ENCODE measurements at places on chromosomes 3 and 15.

DNA sequence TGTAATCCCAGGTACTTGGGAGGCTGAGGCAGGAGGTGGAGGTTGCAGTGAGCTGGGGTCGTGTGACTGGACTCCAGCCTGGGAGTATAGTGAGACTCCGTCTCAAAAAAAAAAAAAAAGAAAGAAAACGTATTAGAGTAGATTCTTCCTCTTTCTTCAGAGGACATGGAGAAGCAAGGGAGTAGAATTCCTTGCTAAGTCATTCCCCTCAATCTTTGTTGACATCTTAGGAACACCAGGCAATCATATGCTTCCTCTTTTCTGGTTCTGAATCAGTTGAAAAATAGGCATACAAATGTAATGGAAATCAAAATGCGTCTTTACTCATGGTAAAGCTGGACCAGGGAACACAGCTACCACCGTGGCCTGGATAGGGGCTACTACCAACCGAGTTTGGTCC, 38.3 kb upstream of the ATOSA start:
- DNase-seq: no peak

DNA sequence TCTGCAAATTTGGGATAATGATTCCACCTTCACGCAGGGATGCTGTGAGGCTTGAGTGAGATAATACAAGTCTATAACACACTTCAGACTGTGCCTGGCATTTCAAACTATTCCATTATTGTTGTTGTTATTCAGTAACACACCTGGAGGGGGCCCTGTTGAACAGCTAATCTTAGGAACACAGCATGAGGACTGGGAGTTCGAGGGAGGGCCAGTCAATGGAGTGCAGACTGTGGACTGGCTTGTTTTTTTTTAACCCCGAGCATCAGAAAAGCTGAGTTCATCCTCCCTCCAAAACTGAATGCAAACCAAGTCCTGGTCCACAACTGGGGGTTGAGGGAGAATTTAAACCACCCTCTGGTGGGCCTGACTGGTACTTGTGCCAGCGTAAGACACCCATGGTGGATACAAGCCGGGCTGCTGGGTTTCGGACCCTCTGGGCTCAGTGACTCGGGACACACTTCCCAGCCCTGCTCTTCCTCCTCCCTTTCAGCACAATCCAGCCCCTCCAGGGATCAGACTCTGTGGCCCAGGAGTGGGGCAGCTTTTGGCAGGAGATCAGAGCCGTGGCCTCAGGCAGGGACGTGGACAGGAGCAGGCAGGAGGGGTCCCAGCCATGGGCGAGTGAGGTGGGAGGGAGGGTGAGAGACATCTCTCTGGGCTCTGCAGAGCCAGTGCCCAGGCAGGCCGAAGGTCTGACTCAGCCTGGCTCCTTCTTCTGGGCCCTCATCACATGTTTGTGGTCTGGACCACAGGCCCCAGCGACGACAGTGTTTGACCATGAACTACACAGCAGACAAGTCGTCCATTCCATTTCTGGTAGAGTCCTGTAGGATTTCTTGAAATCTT, 36.3 kb upstream of the MEX3B start:
- DNase-seq: no peak

- no peak for DNase-seq
Measured at GRCh38 chr15:68177742-68178141, 27.4 kb downstream of the CALML4 start.

DNA sequence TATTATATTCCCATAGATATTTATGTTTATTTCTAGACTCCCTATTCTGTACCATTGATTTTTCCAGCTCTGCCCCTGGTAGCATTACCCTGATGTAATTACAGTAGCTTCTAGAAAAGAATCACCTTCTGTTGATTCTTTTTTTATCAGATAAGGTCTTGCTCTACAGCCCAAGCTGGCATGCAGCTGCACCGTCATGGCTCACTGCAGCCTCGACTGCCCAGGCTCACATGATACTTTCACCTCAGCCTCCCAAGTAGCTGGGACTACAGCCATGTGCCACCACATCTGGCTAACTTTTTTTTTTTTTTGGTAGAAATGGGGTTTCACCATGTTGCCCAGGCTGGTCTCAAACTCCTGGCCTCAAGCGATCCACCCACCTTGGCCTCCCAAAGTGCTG, 41.8 kb downstream of the SLC24A1 start:
- DNase-seq: no peak

- no peak for DNase-seq
Measured at GRCh38 chr15:31049682-31050615, 51.6 kb downstream of the TRPM1 start.

GRCh38 chr3:9074079-9074478, 110.8 kb upstream of the RAD18 start:
- DNase-seq: no peak

DNA sequence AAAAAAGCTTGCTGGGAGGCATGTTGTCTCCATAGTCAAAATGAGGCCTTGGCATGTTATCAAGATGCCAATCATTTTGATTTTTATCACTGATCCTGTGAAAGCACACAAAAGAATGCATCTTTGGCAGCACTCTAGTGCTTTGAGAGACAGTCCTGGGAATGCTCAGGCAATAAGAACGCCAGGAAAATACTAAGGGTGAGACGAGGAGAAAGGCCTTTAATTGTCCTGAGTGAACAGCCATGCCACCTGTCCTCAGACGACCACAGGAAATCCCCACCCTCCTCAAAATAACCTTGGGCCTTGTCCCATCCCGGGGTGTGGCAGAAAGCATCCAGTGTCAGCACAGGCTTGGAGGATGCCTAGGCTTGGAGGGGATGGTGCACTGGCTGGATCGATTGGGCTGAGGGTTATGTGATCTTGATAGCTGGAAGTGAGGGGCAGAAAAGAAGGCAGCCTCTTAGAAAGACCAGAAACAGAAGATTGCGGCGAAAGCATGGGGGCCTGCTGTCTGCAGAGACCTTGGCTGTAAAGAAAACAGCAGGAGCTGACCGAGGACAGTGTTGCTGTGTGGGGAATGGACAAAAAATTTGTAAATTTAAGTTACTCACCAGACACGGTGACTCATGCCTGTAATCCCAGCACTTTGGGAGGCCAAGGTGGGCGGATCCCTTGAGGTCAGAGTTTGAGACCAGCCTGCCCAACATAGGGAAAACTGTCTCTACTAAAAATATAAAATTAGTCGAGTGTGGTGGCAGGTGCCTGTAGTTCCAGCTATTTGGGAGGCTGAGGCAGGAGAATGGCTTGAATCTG, 7.3 kb downstream of the TMEM158 start:
- no peak for DNase-seq

DNA sequence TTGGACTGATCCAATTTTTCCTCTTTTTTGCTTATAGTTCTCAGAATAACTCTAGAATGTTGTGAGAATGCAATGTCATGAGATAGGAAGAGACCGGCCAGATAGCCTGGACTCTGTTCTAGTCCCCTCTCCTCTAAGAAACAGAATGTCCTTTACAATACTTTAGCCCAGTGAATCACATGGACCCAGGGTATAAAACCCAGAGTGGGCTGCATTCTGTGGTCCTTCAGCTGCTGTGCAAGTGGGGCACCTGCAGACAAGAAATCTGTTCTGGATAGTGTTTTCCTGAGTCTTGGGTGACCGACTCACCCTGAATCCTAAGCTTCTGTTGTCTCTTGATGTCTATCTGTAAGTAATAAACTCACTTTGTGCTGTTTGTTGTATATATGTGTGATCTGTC, 368.6 kb upstream of the DPH6 start:
- DNase-seq: no peak

GRCh38 chr3:32257641-32258438, 19.4 kb downstream of the CMTM8 start:
- no peak for DNase-seq

- no peak for DNase-seq
Measured at GRCh38 chr15:50168783-50169411, 13.1 kb upstream of the SLC27A2 start.

DNA sequence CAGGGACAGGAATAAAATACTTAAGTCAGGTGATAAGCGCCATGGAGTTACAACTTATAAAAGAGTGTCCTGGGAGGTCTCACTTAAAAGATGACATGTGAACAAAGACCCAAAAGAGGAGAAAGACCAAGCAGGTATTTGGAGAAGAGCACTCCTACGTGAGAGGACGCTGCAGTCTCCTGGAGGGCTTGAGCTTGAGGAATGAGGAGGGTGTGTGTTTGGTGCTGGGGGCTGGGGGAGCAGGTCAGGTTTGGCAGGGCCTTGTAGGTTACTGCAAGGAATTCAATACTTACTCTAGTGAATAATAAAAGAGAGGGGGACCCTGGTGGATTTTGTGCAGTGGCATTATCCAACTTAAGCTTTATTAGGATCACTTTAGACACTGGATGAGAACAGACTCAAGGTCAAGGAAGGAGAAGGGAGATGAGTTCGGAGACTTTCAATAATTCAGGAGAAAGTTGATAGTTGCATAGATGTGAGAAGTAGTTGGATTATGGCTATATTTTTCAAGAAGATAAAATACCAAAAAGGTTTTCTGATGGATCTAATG, 32.4 kb downstream of the TNIK start:
- no peak for DNase-seq

DNA sequence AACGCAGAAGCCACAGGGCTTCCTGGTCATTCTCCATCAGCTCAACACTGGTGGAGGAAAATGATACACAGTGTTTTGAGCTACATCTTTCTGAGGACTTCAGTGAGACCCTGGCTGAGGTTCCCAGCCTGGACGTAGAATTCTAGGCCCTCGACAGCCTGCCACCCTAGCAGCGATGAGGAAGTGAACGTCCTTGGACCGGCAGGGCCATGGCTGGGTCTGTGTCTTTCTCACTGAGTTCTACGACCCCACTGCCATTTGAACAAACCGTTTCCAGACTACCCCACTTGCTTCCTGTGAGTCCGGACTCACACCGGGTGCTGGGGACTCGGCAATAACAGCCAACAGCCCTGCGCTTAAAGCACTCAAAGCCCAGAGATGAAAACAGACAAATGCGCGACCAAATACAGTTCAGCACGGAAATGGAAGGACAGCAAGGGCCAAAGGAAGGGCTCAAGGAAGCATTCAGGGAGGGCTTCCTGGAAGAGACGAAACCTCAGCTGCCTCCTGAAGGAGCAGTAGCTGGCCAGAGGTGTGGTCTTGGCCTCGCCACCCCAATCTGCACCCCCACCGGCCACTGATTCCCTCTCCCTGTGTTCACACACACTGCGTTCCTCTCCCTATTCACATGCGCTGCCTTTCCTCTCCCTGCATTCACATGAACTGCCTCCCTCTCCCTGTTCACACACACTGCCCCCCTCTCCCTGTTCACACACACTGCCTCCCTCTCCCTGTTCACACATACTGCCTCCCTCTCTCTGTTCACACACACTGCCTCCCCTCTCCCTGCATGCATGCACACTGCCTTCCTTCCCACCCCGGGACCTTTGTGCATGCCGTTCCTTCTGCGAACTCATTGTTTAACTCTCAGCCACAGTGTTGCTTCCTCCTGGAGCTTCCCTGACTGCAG, 136.3 kb upstream of the PRR20G start:
- no peak for DNase-seq

DNA sequence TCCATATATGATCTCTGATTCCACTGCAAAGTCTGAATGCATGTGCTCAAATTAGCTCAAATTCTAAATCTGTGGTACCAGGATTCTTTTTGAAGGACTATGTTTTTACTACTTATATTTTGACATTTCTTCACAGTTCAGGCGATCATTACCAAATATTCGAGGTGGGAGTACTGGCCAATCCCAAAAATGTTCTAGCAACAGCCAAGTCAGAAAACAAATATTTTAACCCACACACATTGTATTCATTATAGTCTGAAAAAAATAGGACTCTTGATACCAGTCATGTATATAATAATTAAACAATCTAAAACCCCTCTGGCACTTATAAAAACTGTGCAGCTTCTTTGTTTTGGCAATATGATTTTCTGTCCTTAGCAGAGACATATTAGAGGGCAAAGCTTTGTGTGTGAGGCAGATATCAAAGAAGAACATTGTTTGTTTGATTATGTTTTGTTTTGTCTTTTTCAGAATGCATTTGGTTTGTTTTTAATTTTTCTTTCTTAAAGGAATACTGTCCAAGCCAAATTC, 37.4 kb downstream of the FGF7 start:
- no peak for DNase-seq

GRCh38 chr3:124467980-124468902, 262.0 kb upstream of the UMPS start:
- peak; percentile 31 for DNase-seq

- DNase-seq: peak; percentile 61
Measured at GRCh38 chr3:117059067-117059955, 349.7 kb downstream of the TUSC7 start.

DNA sequence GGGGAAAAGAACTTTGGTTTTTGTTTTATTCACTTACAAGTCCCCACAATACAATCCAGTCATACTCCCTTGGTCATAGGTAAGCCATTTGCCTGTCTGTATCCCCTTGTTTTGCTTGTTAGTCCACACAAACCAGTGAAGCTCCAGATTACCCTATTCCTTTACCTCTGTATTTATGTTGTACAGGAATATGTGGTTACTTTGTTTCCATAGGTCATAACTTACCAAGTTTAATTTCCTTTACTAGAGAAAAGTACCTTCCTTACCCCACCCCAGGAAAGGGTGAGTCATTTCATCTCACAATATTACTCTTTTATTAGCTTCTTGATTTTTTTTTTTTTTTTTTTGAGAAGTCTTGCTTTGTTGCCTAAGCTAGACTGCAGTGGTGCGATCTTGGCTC, 113.4 kb upstream of the LRRFIP2 start:
- DNase-seq: no peak

GRCh38 chr3:133962849-133963248, 66.9 kb downstream of the SLCO2A1 start:
- DNase-seq: no peak

GRCh38 chr3:22361521-22361920, 610.5 kb upstream of the ZNF385D start:
- DNase-seq: no peak

DNA sequence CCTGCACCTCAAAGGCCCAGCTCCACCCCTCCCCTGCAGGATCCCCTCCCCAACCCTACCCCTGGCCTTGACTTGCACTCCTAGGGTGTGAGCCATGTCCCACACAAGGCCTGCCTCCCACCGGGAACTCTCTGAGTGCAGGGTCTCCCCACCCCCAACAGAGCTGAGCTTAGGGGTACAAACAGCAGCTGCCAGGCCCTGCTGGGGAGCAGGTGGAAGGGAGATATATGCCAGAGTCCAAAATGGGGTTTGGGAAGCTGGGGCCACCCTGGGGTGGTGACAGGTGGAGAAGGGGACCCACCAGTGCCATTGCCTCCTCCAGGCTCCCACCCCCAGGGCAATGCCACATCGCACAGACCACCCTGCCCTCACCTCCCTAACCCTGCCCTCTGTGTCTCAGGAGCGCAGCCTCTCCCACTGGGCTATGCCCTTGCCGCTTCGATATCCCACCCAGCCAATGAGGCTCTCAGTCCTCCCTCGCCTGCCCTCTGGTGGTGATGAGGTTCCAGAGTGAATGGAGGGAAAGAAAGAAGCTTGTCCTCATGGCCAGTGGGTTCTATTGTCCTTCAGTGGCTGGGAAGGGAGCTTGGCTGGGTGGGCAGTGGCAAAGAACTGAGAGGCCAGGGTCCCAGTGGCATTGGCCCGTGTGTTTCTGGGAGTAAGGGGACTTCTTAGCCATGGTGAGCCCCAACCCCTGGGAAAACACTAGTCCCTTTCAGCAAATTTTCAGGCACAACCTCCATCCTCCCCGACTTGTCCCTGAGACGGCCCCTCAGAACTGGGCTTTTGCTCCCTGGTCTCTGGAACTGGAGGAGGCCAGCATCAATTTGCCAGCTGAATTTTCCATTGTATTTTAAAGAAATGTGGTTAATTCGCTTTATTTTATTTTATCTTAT, 46.8 kb downstream of the CYP11A1 start:
- no peak for DNase-seq

GRCh38 chr15:51793521-51794305, 35.7 kb upstream of the TMOD3 start:
- DNase-seq: peak; percentile 57

Measured in putamen (tissue), 1 donor.